Ascending aorta (tissue), 2 donors: ENCODE measurements at places on chromosomes 1 and 21. TPM values are rescaled to one million over a fixed set of nuclear protein-coding genes. Genes with fewer than 3 reads are reported as not detected.

Gene OSCP1
- 10.6 TPM for total RNA-seq

Gene SELP
- total RNA-seq, result 40.0 TPM

Gene FCER1G
- 69.9 TPM for total RNA-seq

Gene PLA2G5
- total RNA-seq, result 8.5 TPM

Gene LCE3A
- total RNA-seq, result not detected

Gene ILDR2
- not detected for total RNA-seq

Gene AMY1C
- total RNA-seq, result not detected

Gene SNAPIN
- total RNA-seq, result 61.0 TPM

Gene HTR6
- not detected for total RNA-seq

Gene TTLL7
- total RNA-seq, result 20.5 TPM

Gene FLG2
- total RNA-seq, result not detected

DNA sequence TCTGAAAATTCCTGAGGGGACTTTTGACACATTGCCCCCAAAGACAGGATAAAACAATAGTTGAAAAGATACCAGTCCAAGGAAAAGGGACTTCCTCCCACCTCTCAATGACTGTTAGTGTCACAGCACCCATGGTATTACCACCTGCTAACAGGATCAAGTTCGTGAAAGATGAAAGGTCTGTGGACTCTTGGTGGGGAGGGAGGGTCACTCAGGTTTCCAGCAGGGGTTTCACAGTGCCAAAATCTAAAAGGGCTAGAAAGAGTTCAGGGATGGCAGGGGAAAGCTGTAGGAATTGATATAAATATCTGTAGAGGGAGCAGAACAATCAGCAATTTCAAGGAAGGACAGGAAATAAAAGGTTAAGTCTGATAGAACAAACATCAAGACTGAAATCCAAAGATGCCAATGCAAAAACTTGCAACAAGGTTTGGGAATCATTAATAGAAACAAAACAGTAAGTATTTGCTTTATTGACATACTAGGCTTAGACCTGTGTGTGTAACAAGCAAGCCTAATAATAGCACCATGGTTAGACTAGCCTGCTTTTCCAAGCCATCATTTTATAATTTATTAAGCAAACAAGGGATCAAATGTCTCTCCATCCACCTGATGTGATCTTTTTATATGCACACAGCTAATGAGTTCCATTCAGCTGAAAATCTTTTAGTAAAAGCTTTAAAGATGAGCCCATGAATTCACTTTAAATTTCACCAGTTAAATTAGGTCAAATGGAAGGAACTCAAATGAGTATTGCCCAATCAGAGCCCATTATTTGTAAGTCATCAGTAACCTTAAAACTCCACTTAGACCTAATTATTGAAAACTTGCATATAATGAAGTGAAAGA lies 3.7 kb downstream of the MCL1 start:
- no peak for DNase-seq

DNA sequence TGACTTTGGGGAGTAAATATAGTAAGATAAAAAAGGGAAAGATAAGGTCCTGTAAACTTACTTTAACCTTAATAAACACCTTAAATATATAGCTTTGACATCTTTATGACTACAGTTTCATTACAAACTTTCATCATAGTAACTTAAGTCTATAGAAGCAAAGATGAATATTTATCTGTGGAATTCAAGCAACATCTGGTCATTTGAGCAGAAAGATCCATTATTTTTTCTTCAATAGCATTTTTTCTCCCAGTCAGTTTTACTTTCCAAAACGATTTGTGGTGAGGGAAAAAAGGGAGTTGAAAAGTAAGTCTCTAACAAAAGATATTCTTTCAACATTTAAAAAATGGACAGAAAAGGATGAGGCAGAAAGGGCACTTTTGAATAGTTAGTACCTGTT lies 69.0 kb downstream of the HMCN1 start:
- DNase-seq, result no peak

GRCh38 chr1:163083690-163084089 lies 14.5 kb downstream of the RGS4 start:
- DNase-seq, result no peak

- no peak for DNase-seq
These were observed 104.7 kb downstream of the DISC1 start for GRCh38 chr1:231731268-231731667.

GRCh38 chr1:59195151-59195550 lies 101.7 kb upstream of the FGGY start:
- DNase-seq, result no peak

- no peak for DNase-seq
These were observed 49.5 kb downstream of the KIAA1614 start for GRCh38 chr1:180962178-180962577.

DNA sequence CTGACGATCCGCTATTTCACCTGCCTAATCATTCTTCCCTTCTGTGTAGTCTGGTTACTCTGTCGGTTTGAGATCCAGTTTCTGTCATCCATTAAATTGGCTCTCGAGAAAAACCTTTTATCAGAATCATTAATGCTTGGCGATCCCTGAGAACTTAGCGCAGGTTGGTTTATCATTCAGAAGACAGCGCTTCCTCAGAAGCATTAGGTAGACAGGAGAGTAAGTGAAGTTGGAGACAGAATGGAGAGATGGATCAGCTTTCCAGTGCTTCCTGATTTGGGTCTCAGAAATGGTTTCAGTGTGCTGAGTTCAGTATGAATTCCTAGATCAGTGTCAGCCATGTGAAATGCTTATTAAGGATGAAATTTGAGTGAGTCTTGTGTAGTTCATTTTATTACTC lies 1.3 kb downstream of the USP1 start:
- DNase-seq, result no peak

GRCh38 chr1:162089748-162090147 lies 20.3 kb downstream of the NOS1AP start:
- DNase-seq, result no peak

- DNase-seq, result peak; percentile 47
These were observed 5.8 kb upstream of the FAM167B start for GRCh38 chr1:32241001-32241763.

DNA sequence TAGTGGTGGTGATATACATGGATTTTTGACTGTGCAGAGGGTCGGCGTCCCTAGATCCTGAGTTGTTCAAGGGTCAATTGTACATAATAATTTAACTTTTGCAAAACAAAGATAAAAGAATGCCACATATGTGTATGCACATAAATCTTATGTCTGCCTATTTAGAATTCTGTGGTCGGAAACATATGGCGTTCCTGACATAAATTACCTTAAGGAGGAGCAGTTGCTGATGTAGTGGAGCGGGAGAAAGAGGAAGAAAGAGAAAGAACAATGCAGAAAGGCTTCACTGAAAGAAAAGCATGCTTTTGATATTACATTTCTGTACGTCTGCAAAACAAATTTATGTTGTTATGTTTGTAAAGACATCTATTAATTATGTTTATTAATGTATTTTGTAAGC lies 40.0 kb downstream of the S1PR1 start:
- DNase-seq, result no peak

DNA sequence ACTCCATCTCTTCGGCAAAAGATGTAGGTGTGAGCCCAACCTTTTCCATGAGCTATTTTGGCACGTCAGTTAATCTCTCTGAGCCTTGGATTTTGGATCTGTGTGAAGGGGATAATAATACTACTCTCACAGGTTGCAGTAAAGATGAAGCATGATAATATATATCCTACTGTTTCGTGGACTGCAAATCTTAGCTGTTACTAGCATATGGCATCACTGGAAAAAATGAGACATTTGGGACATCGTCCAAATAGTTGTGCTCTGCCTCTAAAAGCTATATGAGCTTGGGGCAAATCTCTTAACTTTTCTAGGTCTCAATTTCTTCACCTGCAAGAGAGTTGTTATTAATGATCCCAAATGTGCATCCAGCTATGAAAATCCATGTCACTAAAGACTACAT lies 147.4 kb upstream of the ZRANB2 start:
- DNase-seq, result no peak

- DNase-seq, result no peak
These were observed 222.2 kb downstream of the NRIP1 start for GRCh38 chr21:14842601-14843000.

- DNase-seq, result no peak
These were observed 3.8 kb upstream of the GALE start for GRCh38 chr1:23804183-23804835.

- no peak for DNase-seq
These were observed 425.5 kb downstream of the LMO4 start for GRCh38 chr1:87754139-87754538.

DNA sequence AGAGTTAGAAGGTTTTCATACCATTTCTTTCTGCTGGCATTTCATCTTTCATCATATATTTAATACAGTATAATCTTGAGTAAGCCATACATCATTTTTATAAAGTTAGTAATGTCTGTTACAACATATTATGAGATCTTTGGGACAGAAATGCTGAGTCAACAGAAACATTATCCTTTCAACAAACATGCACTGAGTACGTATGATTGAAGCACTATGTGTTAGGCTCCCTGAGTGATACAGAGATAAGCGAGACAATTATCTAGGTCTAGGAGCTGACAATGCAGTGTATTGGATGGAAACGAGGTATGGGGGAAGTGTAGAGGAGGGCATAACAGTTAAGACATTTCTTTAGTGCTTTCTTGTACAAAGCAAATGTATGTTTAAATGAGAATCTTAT lies 19.7 kb upstream of the GPR52 start:
- DNase-seq, result no peak

- no peak for DNase-seq
These were observed 2.4 kb upstream of the S100A5 start for GRCh38 chr1:153542956-153543711.

- no peak for DNase-seq
These were observed 2.4 kb downstream of the FNBP1L start for GRCh38 chr1:93450321-93450720.

DNA sequence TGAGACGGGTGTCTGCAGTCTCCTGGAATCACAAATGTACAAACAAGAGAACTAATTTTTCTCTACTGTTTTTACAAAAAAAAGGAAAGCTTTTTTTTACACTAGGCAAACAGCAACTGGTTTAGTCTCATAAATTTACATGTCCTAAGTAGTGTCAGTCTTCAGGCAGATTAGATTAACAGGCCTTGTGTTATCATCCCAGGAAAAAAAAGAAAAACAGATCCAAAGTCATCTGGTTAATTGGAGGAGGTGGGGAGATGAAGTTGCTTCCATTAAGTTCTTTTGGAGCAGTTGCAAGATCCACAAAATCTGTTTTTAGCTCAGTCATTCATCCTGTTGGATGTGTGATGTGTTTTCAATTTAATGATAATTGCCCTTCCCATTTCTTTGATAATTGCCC lies 363.5 kb upstream of the ADGRL2 start:
- no peak for DNase-seq

- no peak for DNase-seq
These were observed 2.3 kb downstream of the PEF1 start for GRCh38 chr1:31642366-31642765.

- DNase-seq, result no peak
These were observed 1.1 kb upstream of the TMEM52 start for GRCh38 chr1:1920057-1920607.

DNA sequence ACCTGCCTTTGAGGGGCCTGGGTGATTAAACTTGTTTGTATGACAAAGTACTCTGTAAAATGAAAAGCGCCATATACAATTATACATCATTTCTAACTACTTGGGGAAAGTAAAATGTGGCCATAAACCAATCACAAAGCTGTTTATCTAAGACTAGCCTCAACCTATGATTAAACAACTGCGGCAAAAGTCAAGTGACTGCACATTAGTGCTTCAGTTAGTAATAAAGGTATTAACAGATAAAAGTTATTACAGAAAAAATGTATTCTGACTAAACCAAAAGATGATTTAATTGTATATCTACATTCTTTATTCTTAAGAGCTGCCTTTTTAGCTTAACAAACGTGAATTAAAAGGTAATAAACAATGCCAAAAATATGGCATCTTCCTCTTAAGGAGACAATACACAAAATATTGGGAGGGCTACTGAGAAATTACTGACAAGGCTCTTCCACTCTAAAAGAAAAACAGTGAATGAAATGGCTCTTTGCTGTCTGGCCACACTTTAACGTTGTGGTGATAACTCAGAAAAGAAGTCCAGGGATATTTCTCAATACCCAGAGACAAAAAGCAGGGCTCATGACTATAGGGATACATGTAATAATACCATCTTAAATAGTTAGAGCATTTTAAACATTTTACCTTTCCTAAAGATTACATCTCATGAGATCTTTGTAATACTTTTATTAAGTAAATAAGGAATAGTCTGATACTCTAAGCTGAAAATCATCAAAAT lies 8.6 kb downstream of the ARHGAP29 start:
- DNase-seq, result no peak

DNA sequence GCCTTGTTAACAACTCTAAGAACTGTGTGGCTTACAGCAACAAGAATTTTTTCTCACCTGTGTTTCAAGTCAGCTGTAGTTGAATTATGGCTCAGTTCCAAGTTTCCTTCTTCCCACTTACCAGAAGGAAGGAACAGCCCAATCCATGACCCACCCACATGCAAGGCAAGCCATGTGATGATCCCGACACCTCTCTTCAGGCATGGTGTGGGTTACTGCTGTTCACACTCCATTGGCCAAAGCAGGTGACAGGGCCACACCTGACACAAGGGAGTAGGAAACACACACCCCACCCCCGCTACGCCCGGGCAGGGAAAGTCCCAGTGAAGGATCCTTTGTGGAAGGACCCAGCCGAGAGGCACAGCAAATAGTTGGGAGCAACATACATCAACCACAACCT lies 36.3 kb downstream of the KCNJ15 start:
- no peak for DNase-seq

- no peak for DNase-seq
These were observed 102.0 kb downstream of the LHX9 start for GRCh38 chr1:198019126-198019525.

DNA sequence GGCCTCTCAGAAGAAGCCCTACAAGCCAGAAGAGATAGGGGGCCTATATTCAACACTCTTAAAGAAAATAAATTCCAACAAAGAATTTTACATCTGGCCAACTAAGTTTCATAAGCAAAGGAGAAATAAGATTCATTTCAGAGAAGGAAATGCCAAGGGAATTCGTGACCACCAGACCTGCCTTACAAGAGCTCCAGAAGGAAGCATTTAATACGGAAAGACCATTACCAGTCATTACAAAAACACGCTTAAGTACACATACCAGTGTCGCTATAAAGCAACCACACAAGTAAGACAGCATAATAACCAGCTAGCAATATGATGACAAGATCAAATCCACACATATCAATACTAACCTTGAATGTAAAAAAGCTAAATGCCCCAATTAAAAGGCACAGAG lies 704.9 kb upstream of the CHRM3 start:
- no peak for DNase-seq

DNA sequence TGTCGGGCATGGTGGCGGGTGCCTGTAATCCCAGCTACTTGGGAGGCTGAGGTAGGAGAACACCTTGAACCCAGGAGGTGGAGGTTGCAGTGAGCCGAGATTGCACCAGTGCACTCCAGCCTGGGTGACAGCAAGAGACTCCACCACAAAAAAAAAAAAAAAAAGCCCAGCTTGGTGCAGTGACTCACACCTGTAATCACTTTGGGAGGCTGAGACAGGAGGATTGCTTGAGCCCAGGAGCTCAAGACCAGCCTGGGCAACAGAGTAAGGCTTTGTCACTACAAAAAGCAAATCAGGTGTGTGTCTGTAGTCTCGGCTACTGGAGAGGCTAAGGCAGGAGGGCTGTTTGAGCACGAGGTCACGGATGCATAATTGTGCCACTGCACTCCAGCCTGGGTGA lies 5.0 kb upstream of the H6PD start:
- no peak for DNase-seq
